ENCODE measurements at places on chromosomes 12 and 14.

DNA sequence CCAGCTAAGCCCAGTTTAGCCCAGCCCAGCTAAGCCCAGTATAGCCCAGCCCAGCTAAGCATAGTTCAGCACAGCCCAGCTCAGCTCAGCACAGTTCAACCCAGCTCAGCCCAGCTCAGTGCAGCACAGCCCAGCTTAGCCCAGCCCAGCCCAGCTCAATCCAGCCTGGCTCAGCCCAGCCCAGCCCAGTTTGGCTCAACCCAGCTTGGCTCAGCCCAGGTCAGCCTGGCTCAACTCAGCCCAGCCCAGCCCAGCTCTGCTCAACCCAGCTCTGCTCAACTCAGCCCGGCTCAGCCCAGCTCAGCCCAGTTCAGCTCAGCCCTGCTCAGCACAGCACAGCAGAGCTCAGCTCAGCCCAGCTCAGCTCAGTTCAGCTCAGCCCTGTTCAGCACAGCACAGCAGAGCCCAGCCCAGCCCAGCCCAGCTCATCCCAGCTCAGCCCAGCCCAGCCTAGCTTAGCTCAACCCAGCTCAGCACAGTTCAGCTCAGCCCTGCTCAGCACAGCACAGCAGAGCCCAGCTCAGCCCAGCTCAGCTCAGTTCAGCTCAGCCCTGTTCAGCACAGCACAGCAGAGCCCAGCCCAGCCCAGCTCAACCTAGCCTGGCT, 330.9 kb downstream of the TMEM121 start:
- no peak for DNase-seq

GRCh38 chr12:59929110-59929509, 333.3 kb downstream of the SLC16A7 start:
- no peak for DNase-seq

- no peak for DNase-seq
Measured at GRCh38 chr12:45587877-45588533, 141.5 kb upstream of the ARID2 start.

DNA sequence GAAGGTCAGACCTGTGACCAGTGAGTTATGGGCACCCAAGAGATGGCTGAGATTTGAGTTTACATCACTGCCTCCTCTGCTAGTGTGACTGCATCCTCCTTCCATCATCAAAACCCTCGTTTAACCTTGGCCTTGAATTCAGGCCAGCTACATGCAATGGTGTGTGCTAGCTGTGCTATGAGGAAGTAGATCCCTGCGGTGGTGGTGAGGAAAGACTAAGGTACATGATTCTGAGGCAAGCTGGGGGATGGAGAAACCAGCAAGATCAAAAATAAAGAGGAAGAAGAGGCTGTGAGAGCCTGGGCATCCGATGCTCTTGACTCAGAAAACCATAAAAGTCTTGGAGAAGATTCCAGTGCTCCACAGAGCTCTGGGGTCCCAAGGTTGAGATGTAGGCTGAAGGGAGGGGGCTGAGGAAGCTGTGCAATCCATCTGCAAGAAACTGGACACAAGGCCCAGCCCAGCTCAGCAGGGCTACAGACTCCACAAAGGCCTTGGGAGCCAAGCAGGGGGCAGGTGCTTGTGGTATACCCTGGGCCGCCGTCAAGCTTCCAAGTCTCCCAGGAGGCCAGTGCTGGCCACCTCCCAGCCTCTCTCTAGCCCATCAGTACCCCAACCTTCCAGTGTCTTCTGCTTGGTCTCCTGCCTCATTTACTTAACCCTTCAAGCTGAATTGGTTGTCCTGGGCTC, 774.8 kb downstream of the VRK1 start:
- no peak for DNase-seq

GRCh38 chr12:132604151-132604618, 6.2 kb downstream of the LRCOL1 start:
- no peak for DNase-seq

- no peak for DNase-seq
Measured at GRCh38 chr14:38065106-38065762, 142.5 kb upstream of the SSTR1 start.

DNA sequence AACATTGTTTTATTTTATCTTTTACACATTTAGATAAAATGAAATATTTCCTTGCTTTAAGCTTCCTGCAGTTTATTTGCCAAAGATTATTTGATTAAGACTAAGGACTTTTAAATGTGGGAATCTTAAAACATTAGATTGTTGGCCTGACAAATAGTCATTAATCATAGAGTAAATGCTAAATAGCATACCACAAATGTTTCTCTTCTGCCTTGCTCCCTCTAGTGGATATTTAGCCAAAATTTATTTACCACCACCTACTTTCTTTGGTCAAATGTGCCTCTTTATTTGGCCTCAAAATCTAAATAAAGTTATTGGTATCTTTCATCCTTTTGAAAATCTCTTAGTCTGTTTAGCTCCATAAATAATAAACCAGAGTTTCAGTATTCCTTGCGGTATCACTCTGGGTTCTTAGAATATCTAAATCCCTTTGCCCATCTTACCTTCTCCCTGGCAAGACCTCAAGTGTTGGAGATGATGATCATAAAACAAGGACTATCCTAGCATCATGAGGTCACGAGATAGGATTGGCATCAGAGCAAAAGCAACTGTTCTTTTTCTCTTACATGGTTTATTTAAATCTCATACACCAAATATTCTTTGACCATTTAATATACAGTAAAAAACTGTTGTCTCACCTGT, 150.6 kb upstream of the AEBP2 start:
- DNase-seq: no peak

GRCh38 chr12:50060120-50060468, 2.7 kb downstream of the ASIC1 start:
- no peak for DNase-seq

- no peak for DNase-seq
Measured at GRCh38 chr14:58059126-58059525, 92.9 kb downstream of the ARMH4 start.

- no peak for DNase-seq
Measured at GRCh38 chr14:73842201-73842600, 9.4 kb upstream of the PTGR2 start.

- DNase-seq: no peak
Measured at GRCh38 chr14:75361751-75362433, 65.9 kb upstream of the JDP2 start.

GRCh38 chr12:27462151-27462694, 15.7 kb downstream of the SMCO2 start:
- no peak for DNase-seq

- no peak for DNase-seq
Measured at GRCh38 chr14:36315159-36315853, 5.1 kb downstream of the MBIP start.

DNA sequence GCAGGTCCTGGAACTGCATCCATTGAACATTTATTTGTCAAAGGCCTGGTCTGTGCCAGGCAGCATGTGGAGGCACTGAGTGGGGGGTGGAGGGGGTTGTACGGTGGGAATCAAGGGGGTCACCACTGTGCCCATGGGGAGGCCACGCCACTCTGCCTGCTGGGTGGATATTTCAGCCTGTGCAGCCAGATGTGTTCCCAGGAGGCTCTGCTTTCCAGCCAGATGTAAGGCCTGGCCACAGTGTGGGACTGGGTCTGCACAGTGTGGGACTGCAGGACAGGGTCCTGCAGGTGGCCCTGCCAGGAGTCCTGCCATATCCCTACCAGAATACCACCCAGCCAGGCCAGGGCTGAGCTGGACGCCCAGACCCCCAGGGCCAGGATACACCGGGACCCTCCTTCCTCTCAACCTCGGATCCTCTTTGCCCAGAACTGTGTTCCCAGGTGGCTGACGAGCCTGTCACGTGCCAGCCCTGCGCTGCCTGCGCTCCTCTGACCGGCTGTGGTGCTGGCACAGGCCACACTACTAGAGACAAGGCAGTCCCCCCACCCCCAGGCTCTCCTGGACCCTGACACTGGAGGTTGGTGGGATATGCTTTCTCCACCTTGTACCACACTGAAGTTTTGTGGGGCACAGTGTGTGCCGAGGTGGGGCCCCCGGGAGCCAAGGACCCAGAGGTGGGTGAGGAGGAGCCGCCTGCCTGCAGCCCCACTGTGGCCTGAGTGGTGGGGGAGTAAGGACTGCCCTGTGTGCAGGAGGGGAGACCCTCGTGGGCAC, 17.5 kb downstream of the XRCC3 start:
- no peak for DNase-seq

GRCh38 chr14:74257078-74257940, 18.1 kb downstream of the VSX2 start:
- peak; percentile 44 for DNase-seq

DNA sequence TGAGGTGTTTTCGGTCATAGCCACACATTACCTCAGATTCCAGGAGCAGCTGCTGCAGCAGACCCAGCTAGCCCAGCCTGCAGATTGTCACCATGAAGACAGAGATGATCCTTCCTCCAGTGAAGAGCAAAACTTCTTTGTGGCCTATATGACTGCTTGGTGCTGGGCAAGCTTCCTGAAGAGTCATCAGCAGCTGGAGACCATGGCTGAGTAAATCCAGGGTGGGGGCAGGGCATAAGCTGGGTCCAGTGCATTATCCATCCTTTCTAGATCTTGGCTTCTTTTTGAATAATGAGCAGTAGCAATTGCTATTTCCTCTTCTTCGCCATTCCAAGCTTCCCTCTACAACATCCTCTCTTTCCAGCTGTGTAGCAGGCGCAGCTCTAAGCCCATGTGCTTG, 373.1 kb upstream of the DDHD1 start:
- no peak for DNase-seq

Measured in stimulated activated CD8-positive, alpha-beta memory T cell treated with anti-CD3 and anti-CD28 coated beads, Interleukin-2, amount 100 ng/mL, for 48 hours (primary cell).